ENCODE measurements at places on chromosomes 3 and 15.

- DNase-seq, result no peak
Observed at GRCh38 chr3:11613851-11614487, 29.7 kb downstream of the VGLL4 start.

- no peak for DNase-seq
Observed at GRCh38 chr15:71575474-71576045, 234.8 kb upstream of the NR2E3 start.

- no peak for DNase-seq
Observed at GRCh38 chr3:178320456-178321351, 215.5 kb upstream of the KCNMB2 start.

DNA sequence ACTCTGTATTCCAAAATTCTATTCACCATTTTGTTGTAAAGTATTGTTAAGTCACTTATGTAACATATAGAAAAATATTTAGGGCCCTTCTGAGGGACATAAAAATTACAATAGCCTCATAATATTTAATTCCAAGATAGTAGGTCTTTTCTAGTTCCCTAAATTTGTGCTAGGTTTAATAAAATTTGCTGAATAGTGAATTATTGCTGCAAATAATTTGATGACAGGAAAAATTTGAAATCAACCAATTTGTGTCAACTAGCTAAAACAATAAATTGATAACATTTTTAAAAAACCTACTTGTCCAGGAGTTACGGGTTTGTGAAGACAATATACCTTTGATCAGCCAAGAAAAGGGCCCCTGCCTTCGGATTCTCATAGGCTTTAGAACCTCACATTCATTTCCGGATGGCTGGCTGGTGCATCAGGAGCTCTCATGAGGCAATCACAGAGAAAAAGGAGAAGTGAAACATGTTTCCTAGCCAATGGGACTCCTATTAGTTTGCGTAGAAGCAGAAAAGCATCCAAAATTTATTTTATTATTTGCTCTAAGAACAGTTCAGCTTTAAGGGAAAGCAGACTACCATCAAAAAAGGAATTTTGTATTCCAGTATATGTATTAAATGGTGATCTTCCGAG lies 177.2 kb downstream of the LRRC3B start:
- no peak for DNase-seq

GRCh38 chr3:40847551-40847992 lies 322.8 kb downstream of the ZNF621 start:
- DNase-seq, result no peak

GRCh38 chr3:26375843-26376530 lies 246.6 kb upstream of the LRRC3B start:
- DNase-seq, result no peak

GRCh38 chr3:169699536-169700050 lies 36.1 kb upstream of the MECOM start:
- DNase-seq, result no peak

DNA sequence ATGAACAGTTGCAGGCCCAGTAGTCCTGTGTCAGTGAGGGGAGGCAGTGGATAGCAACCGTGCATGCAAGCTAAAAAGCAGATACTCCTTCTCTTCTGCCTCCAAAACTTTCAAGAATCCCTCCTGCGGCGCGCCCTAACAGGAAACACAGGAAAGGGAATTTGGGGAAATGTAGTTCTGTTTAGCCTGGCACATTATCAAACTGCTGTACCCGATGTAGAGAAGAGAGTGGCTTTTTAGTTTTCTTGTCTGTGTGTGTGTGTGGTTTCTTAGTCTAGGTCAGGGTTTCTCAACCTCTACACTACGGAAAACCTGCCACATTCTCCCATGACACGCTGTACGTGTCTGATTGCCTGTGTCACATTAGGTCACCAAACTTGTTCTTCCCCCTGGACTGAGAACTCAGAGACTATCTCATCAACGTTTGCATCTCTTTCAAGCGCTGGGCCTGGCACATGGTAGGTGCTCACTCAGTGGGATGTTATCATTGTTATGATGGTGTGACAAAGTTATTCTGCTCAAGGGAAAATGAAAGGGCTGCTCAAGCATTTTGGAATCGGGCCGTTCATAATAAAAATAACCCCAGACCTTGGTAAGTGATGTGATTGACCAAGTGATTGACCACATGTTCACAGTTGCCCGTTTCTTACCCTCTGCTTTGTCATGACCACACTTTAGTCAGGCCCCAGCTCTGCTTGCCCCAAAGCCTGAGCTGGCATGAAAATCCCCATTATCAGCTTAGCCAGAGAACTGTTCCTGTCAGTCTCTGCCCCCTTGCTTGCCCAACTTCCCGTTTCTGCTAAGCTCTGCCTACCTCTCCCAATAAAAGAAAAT lies 33.2 kb downstream of the TM4SF4 start:
- DNase-seq, result no peak

GRCh38 chr15:88395872-88396781 lies 71.1 kb downstream of the MRPL46 start:
- DNase-seq, result no peak

GRCh38 chr3:172622916-172623700 lies 87.8 kb downstream of the NCEH1 start:
- peak; percentile 26 for DNase-seq

DNA sequence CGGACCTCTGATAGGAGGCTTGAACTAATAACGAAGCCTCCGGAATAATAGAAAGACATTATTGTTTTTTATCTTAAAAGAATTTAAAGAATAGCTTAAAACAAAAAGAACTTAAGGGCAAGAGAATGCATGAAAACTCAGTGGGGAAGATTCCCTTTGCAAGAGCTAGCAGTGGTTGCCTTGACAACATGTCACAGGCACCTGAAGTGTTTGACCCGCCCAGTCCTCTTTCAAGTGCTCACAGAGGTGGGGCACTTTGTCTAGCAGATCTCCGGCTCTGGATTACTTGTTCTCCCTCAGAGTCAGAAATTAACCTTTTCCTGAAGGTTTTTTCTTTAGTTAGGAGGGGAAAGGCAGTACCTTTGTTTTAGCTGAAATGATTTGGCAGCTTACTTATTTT lies 37.8 kb downstream of the LARS2 start:
- no peak for DNase-seq

GRCh38 chr3:157045238-157045850 lies 114.6 kb downstream of the CCNL1 start:
- DNase-seq, result no peak

DNA sequence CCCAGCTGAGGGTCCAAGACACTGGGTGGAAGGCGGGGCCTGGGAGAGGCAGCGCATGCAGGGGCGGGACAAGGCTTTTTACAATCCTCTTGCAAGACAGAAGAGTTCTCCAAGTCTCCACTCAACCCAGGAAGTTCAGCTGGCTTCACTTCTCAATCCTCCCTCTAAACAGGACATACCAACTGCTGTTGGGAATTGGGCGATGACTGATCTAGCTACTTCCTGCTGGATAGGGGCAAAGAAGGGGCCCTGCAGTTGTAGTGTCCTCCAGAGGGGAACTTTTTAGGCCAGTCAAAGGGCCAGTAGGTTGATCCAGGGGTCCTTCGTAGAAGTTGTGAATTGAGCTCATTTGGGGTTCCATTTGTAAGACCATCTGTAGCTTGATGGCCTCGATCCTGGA lies 94.6 kb upstream of the TERB2 start:
- no peak for DNase-seq

DNA sequence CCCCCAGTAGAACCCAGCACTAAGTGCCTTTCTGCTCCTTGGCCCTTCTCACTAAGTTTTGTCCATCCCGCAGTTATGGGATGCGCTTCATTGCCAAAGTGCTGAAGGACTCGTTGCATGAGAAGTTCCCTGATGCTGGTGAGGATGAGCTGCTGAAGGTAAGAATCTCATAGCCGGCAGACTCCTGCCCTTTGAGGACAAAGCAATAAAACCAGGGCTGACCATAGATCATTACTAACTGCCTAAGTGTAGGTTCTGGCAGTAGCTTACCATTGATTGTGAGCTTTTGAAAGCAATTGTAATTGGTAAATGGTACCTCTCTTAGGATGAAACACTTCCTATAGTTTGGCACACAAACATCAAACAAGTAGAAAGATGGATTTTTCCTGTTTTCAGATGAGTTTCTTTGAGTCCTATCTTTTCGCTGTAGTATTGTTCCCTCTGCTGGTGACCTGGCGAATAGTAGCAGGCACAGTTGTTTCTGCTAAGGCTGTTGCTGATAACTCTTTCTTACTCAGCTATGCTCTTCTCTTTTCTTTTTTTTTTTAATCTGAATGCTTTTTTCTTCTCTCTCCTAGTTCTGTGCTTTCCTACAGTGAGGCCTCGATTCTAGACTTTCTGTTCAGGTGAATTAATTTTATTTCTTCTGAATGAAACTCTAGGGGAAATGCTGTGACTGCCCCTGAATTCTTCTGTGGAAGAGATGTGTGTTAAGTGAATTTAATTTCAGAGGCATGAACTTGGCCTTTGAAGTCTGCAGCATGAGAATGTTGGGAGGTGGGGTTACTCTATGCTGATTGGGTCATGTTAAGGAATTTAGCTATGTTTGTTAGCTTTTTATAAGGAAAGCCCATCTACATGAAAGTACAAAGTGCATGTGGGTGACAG lies 47.4 kb upstream of the CRTC3 start:
- peak; percentile 33 for DNase-seq

DNA sequence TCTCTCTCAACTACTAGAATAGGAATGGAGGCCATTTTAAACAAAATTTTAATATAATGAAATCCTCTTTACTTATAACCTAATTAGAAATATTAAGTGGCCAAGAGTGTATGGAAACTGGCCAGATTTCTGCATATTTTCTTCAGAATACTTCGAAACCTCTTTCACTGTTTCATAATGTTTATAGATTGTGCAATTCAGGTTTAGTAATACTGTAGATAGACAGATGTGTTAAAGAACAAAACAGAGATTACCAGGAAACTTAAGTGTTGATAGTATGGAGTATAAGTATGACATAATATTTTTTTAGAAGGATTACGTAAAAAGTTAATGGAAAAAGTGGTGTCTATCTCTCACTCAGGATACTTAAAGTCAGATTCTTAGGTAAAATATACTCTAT lies 4.7 kb downstream of the ABHD5 start:
- no peak for DNase-seq

GRCh38 chr15:96448923-96449322 lies 118.4 kb downstream of the NR2F2 start:
- no peak for DNase-seq

- no peak for DNase-seq
Observed at GRCh38 chr15:66948294-66948693, 117.1 kb upstream of the SMAD3 start.

DNA sequence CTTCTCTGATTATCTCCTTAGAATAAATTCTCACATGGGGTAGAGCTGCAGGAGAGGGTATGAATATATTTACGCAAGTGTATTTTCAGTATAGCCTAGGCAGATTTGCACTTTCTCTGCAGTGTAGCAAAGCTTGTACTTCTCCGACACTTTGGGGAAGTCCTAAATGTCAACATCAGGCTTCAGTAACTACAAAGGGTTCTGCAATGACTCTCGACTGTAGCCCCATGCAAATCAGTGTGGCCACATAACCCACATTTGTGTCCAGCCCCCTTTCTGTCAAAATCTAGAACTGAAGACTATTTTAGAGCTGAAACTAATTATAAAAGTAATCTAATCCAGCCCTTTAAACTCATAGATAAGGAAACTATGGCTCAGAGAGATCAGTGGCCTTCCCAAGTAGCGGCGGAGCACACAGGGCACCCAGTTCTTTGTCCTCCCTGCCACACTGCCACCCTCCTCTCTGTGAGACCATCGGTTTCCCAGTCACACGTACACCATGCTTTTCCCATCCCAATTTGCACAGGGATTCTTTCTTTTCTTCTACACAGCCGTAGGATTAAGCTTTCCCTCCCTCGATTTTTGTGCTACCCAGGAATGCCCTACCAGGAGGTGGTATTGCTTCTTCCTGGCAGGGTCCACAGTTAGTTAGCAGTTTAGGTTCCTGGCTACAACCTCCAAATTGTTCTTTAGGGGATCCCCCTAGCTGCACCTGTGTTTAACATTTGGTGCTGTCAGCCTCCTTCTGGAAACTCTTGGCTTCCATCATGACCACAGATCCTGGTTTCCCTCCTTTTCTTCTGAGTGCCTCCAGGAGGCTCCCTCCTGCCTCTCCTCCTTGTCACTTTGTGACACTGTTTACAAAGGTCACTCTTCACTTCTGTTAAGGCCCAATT lies 22.9 kb downstream of the MRAS start:
- no peak for DNase-seq

GRCh38 chr3:105781871-105782270 lies 86.9 kb downstream of the CBLB start:
- DNase-seq, result no peak

DNA sequence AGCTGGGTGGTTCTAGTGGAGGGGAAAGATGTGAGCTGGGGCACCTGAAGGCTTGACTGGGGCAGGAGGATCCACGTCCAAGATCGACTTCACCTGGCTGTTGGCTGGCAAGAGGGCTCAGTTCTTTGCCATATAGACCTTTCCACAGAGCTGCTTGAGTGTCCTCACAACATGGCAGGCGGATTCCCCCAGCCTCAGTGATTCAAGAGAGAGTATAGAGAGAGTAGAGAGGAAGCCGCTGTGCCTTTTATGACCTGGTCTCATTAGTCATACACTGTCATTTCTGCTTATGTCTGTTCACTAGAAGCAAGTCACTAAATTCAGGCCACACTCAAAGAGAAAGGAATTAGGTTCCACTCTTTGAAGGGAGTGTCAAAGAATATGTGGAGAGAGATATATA lies 101.6 kb downstream of the APBA2 start:
- DNase-seq, result no peak

GRCh38 chr15:74170875-74171578 lies 2.5 kb upstream of the ISLR start:
- no peak for DNase-seq

- DNase-seq, result no peak
Observed at GRCh38 chr3:134630506-134630905, 20.3 kb downstream of the KY start.

- no peak for DNase-seq
Observed at GRCh38 chr3:111246967-111247760, 175.5 kb downstream of the NECTIN3 start.

- DNase-seq, result no peak
Observed at GRCh38 chr15:87365186-87365585, 891.4 kb downstream of the NTRK3 start.

GRCh38 chr3:40035177-40035576 lies 225.8 kb downstream of the MYRIP start:
- no peak for DNase-seq

DNA sequence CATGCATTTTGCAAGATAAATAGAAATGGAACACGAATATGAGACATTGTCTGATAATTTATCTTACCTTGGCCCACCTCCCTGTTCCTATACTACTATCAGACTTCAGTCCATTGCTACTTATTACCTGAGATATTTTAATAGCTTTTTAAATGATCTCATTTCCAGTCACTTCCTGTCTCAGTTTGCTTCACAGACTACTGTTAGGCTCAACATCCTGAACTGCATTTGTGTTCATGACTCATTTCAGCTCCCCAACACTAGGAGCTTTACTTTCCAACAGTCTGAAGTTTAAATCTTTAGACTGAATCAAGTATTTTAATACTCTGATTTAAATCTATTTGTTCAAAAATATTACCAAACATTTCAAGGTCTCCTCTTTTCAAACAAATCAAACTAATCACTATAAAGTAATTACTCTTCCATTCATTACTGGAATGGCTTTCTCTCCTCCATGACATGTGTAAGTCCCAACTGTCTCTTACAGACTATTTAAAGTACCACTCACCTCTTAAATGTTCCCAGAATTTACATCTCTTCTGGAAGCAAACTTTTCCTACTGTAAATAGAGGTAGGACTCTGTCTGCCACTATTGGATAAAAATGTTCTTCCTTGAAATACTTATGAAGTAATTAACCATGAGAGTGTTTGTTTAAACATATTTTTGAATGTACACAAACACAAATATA lies 1277.6 kb downstream of the ZPLD1 start:
- no peak for DNase-seq

GRCh38 chr3:157529751-157530150 lies 26.5 kb upstream of the VEPH1 start:
- no peak for DNase-seq

- no peak for DNase-seq
Observed at GRCh38 chr15:31300981-31301672, 25.5 kb upstream of the KLF13 start.

Measured in activated T-cell treated with anti-CD3 and anti-CD28 coated beads for 1 hour (primary cell).